Colonic mucosa (tissue), 4 donors: ENCODE measurements at places on chromosomes 5 and 9. TPM values are rescaled to one million over a fixed set of nuclear protein-coding genes. Genes with fewer than 3 reads are reported as not detected.

- no peak for DNase-seq
Measured at GRCh38 chr5:173455599-173455957, 127.4 kb upstream of the STC2 start.

DNA sequence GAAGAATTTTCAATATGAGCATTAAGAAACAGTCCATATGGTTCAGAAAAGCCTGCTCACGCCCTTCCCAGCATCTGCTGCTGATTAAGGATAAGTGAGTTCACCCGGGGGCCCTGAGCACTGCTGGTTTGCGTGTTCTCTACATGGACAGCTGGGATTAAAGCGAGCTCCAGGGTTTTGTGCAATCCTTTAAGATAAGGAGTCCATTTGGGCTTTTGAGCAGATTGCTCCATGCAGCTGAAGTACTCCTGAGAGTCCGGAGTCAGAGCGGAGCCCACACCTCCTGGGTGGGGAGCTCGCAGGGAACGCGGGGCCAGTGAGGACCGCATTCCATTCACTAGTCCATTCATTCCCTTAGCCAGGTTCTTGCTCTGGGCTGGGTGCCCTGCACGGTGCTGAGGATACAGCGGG lies 149.3 kb upstream of the COL5A1 start:
- peak; percentile 38 for DNase-seq

DNA sequence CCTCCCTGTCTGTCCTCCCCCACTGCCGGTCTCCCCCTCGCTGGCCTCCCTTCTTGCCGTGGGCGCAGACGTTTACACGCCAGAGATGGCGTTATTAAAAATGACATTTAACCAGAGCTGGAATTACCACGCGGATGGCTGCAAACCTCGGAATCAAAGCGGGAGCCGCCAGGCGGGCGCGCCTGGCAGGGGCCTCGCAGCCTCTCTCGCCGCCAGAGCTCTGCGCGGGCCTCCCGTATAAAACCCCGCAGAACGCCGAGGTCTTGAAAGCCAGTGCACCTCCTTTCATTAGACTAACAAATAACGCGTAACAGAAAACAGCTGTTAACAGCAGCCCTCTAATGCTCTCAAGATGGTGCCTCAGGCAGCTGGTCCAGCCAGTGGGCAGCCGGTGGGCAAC lies 10.2 kb downstream of the PRRX2 start:
- DNase-seq = no peak

- no peak for DNase-seq
Measured at GRCh38 chr9:35464141-35465025, 25.5 kb upstream of the RUSC2 start.

DNA sequence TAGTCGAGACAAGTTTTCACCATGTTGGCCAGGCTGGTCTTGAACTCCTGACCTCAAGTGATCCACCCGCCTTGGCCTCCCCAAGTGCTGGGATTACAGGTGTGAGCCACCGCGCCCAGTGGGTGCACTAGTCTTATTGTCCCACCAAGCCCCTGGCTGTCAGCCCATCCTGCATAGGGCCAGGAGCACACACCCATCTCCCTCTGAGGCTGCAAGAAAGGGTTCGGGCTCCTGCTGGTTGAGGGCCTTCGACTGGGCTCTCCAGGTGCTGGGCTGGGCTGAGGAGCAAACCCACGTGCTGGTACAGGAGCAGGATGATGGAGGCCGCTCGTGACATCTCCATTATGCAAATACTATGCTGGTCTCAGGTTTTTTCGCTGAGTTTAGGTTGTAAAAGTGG lies 25.1 kb upstream of the RNF130 start:
- DNase-seq = no peak

PCDHA13 gene
- total RNA-seq = 0.05 TPM

SYK gene
- 92.6 TPM for total RNA-seq

DNA sequence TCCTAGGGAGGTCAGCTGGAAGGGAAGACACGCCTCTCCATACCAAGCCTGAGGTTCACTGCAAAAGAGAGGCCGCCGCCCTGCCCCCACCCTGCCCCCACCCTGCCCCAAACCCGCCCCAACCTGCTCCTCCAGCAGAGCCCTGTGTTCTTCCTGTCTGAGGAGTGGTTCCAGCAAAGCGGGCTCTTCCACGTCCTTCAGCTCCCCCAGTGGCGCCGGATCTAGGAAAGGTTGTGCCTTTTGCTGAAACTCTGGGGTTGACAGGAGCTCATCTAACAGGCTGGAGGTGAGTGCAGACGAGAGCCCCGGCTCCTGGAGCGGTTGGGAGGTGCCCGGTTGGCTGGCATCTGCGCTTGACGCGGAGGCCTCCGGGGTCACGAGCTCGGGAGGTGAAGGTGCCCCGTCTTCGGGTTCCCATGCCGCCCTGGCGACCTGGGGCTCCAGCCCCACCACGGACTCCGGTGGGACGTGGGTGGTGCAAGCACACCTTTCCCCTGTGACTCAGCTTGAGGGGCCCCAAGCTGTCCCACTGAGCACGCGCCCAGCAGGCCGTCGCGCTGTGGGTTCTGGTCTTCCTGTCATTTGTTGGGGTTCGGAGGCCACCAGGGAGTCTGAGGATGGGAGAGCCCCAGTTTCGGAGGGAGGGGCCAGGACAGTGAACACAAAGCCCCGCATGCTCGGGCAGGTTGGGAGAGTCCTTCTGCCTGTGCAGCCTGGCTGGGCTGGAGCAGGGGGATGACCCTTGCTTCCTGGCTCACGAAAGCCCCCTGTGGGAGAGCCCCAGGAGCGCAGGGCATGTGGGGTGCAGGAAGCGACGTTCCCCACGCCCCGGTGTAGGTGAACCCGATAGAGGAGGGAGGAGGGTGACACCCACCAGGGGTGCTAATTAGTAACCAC lies 1467.1 kb downstream of the FOXD4L5 start:
- DNase-seq = peak; percentile 56

ANKRD31 gene
- 0.05 TPM for total RNA-seq

DNA sequence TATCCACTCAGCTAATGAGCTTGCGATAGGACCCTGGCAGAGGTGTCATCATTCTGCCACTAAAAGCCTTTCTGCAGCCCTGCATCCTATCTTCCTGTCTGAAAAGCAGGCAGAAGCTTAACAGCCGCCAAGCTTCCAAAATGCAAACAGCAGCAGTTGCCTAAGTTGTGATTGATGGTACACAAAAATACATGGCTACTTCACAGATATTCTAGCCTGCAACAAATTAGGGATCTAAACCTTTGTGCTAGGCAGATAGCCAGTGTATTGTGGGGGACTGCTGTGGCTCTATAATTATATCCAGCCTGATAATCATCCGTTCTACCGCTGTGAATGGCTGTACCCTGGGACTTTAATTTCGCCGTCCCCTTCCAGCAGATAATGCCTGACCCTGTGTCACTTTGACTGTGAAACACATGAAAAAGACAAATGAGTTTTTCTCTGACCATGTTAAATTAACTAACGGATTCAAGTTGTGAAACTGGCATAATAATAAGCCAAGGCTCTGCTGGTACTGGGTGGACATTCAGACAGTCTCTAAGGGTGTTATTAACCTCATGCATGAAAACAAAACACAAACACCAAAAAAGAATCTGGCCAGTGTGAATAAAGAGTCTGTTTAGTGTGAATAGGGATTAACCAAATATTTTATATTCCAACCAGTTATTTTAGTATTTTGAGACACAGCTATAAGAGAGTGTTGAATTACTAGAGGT lies 45.9 kb downstream of the SEMA6A start:
- no peak for DNase-seq

VLDLR gene
- 21.5 TPM for total RNA-seq

DNA sequence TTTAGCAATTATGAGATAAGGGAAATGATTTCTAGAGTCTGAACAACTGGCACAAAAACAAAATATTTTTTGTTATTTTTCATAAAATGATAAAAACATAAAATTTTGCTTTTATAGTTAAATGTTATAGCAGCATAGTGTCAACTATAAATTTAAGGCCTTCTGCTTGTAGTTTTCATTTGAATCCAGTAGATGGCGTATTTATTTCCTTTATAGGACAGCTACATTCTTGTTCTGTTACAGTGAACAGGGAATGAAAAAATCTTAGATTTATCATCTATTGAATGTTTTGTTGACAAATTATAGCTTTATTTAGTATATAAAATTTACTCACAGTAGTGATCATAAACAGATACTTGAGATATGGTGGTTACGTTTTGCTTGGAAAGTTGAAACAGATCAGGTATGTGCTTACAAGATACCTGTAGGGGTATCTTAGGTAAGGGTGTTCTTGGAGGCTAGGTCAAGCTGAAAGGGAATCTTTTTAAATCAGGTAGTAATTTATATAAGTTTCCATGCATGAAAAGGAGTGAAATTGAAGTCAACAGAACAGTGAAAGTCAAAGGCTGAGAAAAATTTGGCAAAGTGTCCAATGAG lies 239.3 kb upstream of the GRIN3A start:
- no peak for DNase-seq

LRRC26 gene
- 95.8 TPM for total RNA-seq

GARNL3 gene
- 5.1 TPM for total RNA-seq

DNA sequence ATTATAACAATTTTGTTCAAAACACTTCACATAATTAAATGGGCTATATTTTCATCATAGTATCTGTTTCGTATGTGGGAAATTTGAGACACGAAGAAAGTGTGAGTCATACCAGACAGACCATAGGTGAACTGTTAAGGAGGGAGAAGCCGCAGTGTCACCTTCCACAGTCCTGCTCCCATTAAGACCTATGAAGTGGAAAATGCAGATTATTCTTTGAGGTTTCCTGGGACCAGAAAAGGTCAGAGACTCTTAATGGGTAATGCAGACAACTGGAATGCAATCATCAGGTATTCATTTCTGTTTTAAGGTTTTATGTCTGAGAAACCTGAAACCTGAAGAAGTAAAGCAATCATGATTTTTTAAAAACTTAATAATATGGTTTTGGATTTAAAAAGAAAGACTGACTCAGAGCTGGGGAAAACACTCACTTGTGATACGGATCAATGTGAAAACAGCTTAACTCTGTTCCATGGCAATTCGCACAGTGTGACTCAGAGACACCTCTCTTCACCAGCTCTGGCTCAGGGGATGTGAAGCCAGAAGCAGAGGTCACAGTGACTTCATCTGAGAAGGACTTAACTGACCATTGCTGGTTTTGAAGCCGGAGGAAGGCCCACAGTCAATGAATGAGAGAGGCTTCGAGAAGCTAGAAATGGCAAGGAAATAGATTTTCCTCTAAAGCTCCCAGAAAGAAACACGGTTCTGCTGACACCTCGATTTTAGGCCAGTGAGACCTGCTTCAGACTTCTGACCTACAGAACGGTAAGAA lies 17.2 kb upstream of the GCNT1 start:
- no peak for DNase-seq

DNA sequence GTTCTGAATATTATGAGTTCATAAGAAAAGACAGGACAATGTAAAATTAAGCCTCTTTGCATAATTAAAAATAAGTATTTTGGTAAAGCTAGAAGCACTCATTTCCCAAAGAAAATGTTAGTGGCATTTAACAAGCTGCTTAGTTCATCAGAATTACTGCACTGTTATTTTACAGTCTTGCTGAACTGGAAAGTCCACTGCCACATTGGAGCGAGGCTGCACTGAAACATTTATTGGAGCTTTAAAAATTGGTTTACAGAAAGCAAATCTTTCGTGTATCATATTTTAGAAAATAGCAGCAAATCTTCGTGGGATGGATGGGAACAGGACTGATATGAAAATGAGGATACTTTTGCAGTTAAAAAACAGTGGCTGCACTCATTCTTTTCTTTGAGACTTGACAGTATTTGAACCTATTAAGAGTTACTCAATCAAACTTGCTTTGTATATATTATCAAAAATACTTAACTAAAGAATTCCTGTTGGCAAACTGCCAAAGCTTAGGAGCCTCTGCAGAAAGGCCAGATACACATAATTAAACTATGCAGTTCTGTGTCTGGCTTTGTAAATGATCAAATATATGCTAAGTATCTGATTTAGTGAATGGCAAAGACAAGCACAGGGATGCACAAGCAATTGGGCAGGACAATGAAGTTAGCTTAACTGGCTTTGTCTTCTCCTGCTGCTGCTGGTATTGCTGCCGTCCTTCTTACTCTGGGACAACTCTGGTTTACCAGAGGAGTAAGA lies 16.5 kb upstream of the FBXL7 start:
- no peak for DNase-seq

GRCh38 chr9:74795081-74795480 lies 92.6 kb downstream of the TRPM6 start:
- DNase-seq = no peak

TESK1 gene
- 34.3 TPM for total RNA-seq

DNA sequence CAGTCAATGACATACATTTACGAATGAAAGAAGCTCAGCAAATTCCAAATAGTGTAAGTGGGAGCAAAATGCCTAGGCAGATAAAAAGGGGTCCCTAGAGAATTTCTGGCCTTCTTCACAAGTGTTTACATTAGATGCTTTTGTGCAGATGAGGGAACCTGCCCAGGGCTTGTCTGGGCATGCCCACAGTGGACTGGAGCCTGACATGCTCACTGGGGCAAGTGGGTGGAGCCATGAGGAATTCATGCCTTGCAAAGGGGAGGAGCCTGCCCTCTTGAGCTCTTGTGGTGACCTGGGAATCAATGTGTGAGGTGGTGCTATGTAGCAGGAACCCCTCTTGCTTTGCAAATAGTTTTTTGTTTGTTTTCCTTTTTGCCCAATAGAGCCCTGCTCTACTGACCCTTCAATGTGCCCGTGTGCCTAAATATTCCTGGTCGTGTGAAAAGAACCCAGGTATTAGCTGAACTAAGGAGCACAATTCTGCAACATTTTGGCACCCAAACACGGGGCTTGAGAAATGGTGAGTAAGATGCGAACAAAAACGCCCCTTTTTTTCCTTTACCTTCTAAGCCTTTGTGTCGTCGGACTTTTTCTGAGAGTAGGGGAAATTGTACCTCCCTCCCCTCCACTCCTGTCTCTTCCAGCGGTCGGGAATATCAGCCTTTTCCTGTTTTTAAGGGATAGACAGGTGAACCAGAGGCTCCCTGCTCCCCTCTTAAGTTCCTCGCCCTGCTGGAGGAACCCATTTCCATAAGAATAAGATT lies 433.8 kb upstream of the CDH9 start:
- DNase-seq = no peak

ADGRD2 gene
- not detected for total RNA-seq

DNA sequence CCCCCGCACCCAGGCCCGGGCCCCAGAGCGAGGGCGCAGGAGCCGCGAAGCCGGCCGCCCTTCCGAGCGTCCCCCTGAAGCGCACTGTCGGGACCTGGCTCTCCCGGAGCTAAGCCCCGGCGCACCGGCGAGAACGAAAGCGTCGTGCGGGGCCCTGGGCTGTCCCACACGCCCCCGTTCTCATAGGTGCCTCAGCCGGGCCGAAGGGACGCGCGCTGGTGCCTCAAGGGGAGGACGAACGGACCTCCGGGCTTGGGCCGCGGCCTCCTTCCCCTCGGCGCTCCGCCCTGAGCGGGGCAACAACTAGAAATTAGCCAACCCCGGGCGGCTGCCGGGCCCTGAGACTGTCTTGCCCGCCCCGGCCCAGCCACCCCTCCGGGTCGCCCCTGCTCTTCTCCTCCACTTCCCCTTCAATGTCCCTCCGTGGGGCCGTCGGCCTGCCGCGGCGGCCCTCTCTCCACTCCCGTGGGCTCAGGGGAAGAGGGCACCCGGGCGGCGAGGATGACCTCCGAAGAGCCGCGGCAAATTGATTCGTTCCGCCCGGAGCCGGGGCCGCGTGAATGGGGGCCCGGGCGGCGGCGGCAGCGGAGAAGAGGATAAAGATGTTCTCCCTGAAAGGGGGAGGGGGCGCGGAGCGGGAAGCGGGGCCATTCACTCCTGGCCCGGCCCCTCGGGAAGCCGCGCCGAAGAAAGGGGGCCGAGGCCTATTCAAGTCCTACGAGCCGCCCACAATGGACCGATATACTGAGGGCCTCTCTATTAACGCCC lies 3.5 kb upstream of the PRDM12 start:
- DNase-seq = no peak

- DNase-seq = no peak
Measured at GRCh38 chr5:56011835-56012234, 17.1 kb upstream of the IL6ST start.

- no peak for DNase-seq
Measured at GRCh38 chr5:79284846-79285245, 48.9 kb downstream of the JMY start.
